Endodermal cell (in vitro differentiated cells): ENCODE measurements at places on chromosomes 5 and 9. TPM values are rescaled to one million over a fixed set of nuclear protein-coding genes. Genes with fewer than 3 reads are reported as not detected.

The MTRR gene
- total RNA-seq: 47.0 and 47.7 TPM in 2 replicates

The FGF18 gene
- 0.57 and 0.61 TPM in 2 replicates for total RNA-seq

GRCh38 chr9:97794666-97795065 is 58.4 kb upstream of the FOXE1 start:
- no peak for DNase-seq

DNA sequence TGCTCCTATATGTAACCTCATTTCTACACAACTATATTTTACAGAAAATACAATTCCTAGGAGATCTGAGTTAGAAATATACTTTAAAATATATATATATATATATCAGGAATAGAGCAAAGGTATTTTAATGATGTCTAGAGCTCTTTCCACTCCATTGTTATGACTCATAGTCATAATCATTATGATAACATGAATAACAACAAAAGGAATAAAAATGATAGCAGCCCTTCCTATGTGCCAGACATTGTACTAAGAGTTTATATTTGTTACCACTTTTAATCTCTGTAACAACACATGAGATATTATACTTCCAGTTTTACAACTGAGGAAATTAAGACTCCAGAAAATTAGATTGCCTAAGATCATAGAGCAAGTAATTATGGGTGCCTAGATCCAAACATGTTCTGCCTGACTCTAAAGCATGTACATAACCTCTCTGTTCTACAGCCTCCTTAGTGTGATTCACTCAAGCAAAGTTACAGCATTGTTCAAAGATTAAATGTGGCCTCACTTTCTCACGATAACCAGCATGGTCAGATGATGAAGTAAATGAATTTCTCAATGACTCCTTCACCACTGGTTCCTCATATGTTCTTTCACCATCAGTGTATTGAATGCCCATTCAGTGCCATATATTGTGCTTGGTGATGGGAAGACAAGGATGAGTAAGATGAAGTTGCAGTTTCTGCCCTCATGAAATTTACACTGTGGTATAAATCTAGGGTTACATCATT is 452.1 kb downstream of the EFNA5 start:
- no peak for DNase-seq

DNA sequence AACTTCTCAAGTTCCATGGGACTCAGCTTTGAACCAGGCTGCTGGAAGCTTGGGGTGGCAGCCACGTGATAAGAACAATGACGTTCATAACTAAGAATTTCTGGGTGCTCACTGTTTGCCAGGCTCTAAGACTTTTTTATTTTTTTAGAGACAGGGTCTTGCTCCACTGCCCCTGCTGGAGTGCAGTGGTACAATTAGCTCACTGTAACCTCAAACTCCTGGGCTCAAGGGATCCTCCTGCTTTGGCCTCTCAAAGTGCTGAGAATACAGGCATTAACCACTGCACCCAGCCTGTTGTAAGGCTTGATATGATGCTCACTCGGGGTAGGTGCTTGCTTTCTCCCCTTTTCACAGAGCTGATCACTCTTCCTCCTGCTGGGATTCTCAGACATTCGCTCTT is 38.7 kb downstream of the PTPN3 start:
- DNase-seq: no peak

The AP3B1 gene
- total RNA-seq: 48.2 and 53.4 TPM in 2 replicates

GRCh38 chr9:15300218-15300617 is 6.8 kb downstream of the TTC39B start:
- no peak for DNase-seq

DNA sequence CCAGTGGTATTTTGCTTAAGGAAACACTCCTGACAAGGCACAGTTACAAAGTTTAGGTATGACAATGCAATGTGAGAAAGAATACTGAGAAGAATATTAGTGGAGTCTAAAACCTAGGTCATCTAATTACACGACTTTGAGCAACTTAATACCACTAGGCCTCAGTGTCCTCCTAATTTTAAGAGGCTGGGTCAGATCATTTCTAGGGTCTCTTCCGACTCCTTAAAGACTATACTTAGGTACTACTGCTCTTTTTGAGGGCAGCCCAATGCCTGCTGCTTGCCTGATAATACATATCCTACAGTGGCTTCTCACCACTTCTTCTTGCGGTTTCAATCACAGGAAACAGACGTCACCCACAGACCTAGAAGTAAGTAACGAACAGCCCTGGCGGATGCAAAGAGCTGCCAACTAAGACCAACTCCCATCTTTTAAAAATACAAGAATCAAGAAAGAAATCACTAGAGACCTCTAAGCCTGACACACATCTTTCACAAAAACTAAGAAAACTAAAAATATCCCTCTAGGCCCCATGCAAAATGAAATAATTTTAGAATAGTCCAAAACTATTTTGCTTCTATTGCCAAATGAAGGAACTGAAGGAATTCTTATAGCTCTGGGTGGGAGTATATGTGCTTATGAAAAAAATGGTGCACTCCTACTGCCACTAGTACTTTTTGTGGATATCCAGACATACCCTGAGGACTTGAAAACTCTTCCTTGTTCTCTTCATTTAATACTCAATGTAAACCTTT is 13.1 kb downstream of the DIAPH1 start:
- DNase-seq: no peak

GRCh38 chr5:133840168-133840567 is 128.3 kb downstream of the C5orf15 start:
- no peak for DNase-seq

DNA sequence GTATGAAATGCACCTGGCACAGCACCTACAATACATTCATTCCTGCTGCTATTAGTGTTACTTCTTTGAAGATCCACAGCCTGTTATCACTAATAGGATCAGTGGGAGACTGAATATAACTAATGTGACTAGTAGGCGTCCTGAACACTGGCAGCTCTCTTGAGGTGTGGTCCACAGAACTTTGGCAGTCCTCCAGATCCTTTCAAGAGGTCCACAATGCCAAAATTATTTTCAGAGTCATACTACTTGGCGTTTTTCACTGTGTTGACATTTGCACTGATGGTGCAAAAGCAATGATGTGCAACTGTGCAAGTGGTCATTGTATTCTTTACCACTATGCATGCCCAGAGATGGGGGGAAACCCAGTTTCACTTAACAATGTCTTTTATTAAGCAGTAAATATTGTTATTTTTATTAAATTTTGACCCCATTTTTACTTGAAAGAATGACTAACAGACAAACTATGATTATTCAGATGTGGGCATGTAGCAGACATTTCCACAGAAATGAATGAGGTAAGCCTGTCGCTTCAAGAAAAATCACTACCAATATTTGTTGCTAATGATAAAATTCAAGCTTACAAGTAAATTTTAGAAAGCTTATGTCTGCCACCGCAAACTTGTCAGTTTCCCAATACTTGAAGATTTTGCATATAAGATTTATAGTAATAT is 48.9 kb downstream of the ADRB2 start:
- no peak for DNase-seq

GRCh38 chr9:131982671-131983239 is 96.9 kb downstream of the MED27 start:
- no peak for DNase-seq

DNA sequence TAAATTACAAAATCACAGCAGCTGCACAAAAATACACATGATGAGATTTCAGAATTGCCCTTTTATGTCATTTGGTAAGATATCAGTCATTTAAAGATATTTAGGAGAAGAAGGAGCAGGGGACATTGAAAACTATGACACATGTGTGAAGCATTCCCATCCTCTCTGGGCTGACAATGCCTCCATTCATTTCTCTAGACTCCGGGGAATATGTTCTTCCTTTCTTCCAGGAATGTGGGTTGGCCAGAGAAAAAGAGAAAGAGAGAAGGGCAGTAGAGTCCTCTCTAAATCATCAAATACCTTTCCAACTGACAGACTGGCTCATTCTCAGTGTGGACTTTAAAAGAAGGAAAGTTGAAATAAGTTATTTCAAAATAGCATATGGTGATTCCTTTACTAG is 205.6 kb upstream of the ADAMTSL1 start:
- DNase-seq: no peak

- peak; percentile 35 for DNase-seq
Observed at GRCh38 chr5:133192716-133193115, 140.9 kb downstream of the HSPA4 start.

DNA sequence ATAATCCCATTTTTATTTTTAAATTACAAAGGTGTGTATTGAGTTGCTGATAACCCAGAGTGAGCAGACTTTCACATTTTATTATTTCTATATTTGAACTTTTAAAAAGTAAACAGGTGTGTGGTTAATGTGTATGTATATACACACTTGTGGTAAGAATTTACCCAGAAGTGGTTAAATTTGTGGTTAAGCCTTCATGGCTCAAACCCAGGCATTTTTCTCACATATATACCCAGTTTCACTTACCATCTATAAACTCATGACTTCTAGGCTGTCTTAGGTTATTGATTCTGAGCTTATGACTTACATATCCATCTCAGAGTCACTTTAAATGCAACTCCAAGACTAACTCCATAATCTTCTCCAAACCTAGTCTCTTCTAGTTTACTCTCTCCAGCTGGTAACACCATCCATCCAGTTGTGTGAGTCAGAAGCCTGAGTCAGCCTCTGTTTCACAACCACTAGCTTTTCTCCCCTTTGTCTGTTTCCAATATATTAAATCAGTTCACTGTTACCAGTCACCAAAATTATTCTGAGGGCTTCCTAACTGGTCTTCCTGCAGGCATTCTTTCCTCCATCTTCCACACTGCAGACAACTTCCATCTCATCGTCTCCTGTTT is 20.2 kb downstream of the ZBED3 start:
- no peak for DNase-seq

DNA sequence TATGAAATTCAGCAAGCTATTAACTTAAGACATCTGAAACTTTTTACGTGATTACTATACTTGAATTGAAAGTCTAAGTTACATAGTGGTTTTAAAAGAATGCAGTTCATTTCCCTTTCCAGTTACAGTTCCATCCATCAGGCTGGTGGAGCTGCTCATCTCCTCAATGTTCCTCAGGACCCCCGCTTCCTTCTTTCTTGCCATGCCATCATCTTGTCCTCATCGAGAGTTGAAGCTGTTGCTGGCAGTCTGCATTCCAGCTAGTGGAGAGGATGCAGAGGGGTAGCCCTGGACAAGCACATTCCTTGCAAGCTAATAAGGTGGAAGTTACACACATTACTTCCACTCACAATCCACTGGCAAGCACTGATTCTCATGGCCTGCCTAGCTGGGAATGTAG is 8.8 kb upstream of the RNF183 start:
- DNase-seq: peak; percentile 21

DNA sequence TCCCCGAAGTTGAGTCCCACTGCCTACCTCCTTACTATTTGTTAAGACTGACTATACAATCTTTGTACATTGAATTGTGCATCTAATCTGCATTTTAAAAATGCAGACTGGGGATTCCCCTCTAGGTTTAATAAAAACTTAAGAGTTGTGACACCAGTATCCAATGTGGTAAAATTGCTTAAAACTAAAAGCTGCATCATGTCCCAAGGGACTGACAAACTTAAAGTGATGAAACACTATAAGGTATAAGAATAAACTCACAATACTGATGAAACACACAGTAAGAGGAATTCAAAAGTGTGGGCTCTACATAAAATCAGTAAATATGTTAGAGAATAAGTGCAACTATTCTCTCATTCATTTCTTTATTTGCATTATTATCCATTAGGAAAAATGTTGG is 1905.1 kb downstream of the MAT2B start:
- no peak for DNase-seq

DNA sequence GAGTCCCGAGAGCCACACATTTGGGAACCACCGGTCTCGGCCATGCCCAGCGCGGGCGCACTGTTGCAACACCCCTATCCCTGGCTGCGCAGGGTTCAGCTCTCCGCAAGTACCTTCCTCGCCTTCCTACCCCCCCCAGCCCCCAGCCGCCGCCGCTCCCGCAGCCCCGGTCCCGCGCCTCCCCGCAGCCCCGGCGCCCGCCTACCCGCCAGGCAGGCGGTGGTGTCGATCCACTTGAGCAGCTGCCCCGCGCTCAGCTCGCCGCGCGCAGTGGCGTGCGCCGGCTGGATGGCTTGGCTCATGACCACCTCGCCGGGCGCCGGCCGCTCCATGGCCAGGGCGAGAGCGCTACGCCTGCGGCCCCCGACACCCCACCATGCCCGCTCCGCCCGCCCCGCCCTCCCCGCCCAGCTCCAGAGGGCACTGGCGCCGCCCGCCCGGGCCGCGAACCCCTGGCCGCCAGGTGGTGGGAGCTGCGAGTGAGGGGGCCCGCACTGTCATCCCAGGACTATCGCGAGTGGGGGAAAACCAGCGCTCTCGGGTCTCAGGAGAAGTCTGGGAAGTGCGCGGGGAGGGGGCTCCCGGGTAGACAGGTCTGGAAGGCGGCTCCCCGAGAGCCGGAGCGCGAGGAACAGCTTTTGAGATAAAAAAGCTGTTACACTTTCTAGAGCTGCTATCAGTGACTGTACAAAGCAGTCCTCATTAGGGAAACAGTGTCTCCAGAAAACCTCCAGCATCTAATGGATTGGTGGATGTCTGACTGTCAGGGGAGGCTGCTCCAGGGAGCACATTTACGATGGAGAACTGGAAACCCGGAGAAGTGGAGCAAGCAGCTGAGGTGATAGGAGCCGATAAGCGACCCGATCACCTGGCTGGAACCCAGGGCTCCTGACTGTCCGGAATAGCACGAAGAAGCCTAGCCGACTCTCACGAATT is at the start of gene ACOT12:
ACOT12 (minus strand) TSS at position 352 of the 936 bp plus-strand sequence; CDS start at position 332, 20 bp downstream.
- DNase-seq: peak; percentile 82

The THBS4 gene
- 38.3 to 54.1 TPM (median 50.5 TPM) in 3 replicates for total RNA-seq

The NUP214 gene
- total RNA-seq: 33.0 to 61.9 TPM (median 59.9 TPM) in 3 replicates

DNA sequence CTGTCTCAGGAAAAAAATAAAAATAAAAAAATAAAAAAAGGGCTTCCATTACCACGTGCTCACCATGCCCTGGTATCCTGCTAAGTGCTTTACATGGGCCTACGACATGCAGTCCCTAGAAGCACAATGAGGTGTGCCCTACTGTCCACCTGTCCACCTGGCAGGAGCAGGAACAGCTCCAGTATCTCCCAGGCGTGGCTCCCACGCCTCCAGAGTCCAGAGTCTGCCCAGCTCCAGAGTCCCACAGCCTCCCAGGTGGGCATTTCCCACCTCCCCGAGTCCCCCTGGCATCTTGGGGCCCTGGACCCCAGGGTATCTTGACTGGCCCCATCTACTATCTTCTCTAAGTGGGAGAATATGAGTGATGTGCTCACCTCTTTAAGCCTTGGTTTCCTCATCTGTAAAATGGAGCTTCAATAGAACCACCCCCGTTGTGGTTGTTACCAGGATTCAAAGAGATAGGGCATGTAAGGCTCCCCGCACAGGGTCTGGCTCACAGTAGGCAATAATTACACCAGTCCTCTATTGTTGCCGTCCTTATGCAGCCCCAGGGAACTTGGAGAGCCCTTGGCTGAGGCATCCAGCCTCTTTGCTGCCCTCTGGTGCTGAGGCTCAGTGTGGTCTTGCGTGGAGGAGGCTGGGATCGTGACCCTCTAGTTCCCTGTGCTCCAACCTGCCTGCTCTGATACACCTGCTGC is 8.9 kb downstream of the CXCL14 start:
- peak; percentile 93 for DNase-seq

GRCh38 chr5:116377276-116378006 is 197.2 kb downstream of the SEMA6A start:
- DNase-seq: no peak

- DNase-seq: no peak
Observed at GRCh38 chr5:2482778-2483177, 268.7 kb downstream of the IRX2 start.

The SLC36A3 gene
- not detected in 2 replicates for total RNA-seq
